ENCODE measurements at places on chromosomes 7 and 10.

DNA sequence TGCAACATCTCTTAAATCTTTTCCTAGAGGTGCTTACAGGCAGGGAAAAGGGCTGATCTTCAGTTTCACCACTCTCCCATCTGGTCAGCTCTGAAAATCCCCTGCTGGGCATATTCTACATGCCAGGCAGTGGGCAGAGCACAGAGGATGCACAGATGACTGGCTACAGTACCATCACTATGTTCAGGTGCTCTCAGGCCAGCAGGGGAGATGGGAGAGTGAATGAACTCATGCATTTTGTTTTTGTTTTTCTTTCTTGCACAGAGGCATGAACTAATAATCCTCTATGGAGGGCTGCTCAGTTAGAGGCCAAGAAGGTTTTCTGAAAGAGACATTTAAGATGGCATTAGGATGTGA is 19.3 kb downstream of the ELMO1 start:
- DNase-seq = no peak

DNA sequence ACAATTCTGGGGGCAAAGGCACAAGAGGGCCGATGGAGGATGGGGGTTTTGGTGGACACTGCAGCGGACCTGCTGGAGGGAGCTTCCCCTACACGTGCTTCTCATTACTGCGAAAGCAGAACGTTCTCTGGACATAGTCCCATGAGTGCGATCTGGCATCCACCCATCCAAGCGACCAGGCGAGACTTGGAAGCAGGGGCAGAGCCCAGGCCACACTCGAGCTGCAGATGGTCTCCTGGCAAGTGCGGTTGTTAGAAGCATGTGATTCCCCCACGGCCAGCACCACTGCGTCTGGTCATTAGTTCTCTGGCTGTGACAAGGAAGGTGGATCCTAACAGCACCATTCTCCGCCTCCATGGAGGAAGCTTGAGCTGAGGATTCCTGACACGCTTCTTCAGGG is 118.4 kb upstream of the TCERG1L start:
- no peak for DNase-seq

GRCh38 chr7:1418505-1419309 is 40.6 kb downstream of the MICALL2 start:
- no peak for DNase-seq

- DNase-seq = no peak
Measured at GRCh38 chr7:87473192-87473591, 2.3 kb downstream of the ABCB4 start.

DNA sequence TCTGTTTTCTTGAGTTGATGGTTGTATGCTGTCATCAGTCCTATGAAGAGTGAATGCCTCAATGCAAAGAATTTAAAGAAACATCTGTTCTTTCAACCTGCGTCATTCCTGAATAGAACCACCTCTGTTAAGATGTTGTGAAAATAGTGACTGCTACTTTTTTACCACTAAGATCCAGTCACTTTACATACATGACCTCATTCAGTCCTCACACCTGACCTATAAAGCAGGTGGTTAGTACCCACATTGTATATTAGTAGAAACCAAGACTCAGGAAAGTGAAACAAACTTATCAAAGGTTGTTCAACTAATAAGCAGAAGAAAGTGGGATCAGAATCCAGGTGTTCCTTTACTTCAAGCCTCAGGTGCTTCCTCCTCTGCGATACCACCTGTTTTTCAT is 64.8 kb downstream of the ITGB8 start:
- no peak for DNase-seq

- no peak for DNase-seq
Measured at GRCh38 chr7:84981055-84981976, 205.5 kb downstream of the SEMA3D start.

DNA sequence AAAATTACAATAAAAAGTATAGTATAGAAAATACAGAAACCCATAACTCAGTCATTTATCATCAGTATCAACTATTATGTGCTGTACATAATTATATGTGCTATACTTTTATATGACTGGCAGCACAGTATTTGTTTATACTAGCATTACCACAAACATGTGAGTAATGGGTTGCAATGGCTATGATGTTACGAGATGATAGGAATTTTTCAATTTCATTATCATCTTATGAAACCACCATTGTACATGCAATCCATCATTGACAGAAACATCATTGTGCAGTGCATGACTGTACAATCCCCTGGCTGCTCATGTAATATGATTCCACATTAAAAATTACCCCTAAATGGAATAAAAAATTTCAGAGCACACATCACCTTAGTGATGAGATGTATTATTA is 55.7 kb upstream of the TMEM229A start:
- no peak for DNase-seq

- no peak for DNase-seq
Measured at GRCh38 chr10:102603946-102604345, 40.3 kb upstream of the TRIM8 start.

DNA sequence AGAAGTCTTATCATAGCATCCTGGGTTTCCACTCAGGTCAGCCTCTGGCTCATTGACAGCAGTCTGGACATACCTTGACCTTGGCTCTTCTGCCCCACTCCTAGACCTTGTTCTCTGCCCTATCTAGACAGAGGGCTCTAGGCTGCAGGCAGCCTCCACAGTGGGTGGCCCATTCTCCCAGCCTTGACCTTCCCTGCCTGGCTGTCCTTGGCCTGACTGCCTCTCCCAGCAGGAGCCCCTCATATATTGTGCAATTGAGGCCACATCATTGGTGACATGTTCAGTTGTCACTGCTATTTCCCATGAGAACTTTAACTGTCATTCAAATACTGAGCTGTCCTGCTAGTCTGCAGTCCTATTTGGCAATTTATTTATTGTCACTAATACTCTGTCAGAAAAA is 503.4 kb downstream of the PLXNA4 start:
- no peak for DNase-seq

DNA sequence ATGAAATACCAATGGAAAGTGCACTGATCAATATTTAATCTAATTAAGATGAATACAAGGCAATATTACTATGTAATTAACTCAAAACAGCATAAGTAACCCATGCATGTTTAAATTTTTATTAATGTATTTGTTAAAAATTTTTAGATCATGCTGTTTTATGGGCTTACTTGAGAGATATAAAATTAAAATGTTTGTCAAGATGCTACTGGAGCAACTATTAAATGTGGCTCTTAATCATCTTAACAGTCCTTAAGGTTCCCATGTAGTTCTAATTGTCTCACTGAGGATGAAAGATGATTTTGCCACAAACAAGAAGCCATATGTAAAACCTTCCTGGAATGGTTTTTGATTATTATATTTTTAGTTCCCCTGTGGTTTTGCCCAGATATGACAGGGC is 897.1 kb downstream of the KCNMA1 start:
- DNase-seq = no peak

GRCh38 chr10:78378192-78378591 is 344.5 kb downstream of the RPS24 start:
- DNase-seq = no peak

DNA sequence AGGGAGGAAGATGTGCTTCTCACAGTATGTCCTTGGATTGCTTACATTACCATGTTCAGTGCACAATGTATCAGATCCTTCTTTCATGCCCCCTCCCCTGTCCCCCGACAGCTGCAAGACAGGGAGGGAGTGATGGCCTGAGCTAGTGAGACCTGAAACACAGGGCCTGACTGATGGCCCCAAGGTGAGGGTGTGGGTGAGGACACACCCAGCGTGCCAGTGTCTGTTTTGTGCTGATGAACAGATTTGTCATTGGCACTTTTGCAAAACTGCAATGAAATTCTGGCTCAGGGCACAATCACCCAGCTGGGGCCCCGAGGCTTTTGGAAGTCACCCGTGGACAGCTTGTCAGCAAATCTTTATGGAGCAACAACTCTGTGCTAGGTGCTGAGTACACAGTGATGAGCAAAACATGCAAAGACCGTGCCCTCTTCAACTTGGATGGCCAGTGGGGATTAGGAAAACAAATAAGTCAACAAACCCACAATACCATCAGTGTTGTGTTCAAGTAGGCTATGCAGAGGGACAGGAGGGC is 59.4 kb upstream of the EMX2 start:
- no peak for DNase-seq

GRCh38 chr7:4718075-4718474 is 36.0 kb downstream of the FOXK1 start:
- no peak for DNase-seq

DNA sequence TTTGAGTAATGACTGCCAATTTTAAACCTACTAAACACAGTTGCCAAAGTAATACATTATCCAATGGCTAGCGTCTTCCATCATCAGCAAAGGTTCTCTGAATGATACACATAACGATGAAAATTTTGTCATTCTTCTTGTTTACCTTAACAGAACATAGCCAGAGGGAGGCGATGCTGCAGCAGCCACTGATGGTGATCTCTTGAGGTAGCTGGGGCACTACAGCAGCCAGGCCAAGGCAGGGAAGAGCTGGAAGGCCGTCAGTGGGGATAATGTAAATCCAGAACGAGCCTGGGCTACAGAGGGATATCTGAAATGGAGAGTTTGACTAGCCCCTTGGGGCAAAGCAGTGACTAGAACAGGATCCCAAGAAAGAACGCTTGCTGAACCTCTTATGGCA is 38.8 kb downstream of the PRPS1L1 start:
- no peak for DNase-seq

- no peak for DNase-seq
Measured at GRCh38 chr10:110786172-110786571, 85.6 kb upstream of the PDCD4 start.

GRCh38 chr10:5534880-5535856 is 10.4 kb downstream of the CALML3 start:
- no peak for DNase-seq

GRCh38 chr10:108872854-108873253 is 1050.5 kb downstream of the XPNPEP1 start:
- DNase-seq = no peak

DNA sequence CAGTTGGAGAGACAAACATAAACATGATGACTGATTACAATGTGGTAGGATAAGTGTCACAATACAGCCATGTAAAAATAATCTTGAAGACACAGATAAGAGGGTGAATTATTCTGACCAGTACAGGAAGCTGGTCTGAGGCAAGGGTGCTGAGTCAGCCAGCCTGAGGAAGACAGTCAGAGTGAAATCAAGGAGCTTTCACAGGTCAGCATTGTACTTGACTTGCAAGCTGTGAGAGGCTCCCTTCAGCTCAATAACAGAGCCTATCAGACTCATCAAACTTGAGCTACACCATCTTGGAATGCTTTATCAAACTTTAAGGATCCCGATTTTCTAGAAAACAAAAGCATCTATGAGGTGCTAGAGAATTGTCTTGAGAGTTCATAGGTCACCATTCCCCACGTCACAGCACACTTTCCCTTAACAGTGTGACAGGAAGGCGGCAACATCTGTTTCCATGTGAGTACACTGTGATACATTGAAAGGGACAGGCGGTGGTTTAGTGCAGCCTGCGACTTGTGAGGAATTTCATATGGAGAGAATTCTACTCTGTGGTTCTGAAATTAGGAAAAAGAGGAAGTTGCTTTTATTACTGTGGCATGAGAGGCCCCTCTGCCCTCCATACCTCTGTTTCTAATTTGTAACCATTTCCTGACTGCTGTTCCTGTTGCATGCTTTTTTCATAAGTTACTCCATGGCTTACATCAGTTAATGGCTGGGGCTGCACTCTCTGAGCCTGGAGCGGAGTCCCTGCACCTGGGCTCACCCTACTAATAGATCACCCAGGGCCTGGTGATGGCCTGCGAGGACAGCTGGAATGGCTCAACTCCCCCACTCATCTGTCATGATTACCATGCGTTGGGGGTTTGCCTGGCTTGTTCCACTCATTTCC is 417.1 kb downstream of the SUGCT start:
- no peak for DNase-seq

GRCh38 chr10:67664942-67665341 is 31.1 kb downstream of the CTNNA3 start:
- no peak for DNase-seq

GRCh38 chr7:39184391-39184790 is 206.7 kb downstream of the POU6F2 start:
- no peak for DNase-seq

- DNase-seq = no peak
Measured at GRCh38 chr7:157508477-157508881, 171.7 kb downstream of the DNAJB6 start.

GRCh38 chr10:24645784-24646183 is 77.9 kb downstream of the ARHGAP21 start:
- no peak for DNase-seq

DNA sequence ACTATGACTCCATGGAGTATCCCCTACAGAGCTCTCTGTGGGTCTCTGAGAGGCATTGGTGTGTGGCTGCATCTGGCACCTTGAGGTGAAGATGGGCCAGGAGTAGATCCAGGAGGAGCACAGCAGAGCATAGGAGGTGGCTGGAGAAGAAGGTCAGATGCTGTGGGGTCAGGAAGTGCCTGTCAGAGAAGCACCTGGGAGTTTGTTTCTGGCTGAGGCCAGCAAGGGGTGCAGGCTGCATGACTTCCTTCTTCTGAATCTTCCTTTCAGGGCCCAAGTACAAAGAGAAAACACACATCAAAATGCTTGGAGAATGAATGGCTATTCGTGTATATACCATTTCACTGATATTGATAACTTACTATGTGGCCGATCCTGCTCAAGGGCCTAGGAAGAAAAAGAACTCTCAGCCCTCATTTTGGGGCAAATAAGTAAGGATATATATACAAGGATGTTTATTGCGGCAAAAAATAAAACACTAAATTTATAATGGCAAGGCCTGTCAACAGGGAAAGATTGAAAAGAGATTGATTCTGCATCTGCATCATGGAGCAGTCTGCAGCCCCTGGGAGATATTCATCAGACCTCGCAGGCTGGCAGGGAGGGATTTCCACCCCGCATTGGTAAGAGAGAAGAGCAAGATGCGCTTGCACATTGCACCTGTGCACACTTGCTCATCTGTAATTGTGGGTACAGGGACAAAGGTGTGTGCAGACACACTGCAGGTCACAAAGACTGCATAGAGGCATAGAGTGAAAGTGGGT is 39.2 kb downstream of the PTPRE start:
- no peak for DNase-seq

GRCh38 chr7:99623091-99623693 is 6.4 kb downstream of the ZSCAN25 start:
- DNase-seq = no peak

DNA sequence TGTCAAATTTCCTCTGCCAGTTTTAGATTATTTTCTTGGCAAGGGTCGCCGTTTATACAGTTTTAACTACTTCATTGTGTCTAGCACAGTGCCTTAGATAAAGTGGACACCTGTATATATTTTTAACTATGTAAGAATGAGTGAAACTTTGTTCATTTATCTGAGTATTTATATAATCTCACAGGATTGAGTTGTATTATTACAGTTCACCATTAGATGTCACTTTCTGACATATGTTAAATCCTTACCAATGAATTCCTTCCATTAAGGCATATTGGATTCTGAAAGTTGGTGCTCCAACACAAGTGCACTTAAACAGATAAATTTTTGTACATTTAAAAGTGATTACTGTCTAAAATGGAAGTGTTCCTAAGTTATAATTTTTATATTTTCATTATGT is 43.0 kb downstream of the ZMYND11 start:
- no peak for DNase-seq

GRCh38 chr10:75755528-75755927 is 324.1 kb downstream of the LRMDA start:
- no peak for DNase-seq

DNA sequence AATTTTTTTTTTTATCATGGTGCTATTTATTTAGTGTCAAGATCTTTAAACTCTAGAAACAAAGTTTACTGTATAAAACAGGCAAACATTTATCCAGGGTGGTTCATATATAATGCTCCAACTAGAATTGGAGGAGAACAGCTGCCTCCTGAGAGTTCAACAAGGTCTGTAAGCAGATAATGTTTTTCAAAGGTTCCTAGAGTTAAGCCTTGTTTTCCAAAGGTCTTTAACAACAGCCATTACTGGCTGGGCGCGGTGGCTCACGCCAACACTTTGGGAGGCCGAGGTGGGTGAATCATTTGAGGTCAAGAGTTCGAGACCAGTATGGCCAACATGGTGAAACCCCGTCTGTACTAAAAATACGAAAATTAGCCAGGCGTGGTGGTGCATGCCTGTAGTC is 316.7 kb downstream of the CCDC3 start:
- DNase-seq = no peak
